Glomerular endothelial cell (primary cell): ENCODE measurements at places on chromosomes 6 and 20. TPM values are rescaled to one million over a fixed set of nuclear protein-coding genes. Genes with fewer than 3 reads are reported as not detected.

Gene TMEM244
- not detected in 2 replicates for total RNA-seq

Gene COL9A3
- total RNA-seq: 1.3 and 1.8 TPM in 2 replicates

Gene SLC22A16
- not detected in 2 replicates for total RNA-seq

Gene ECT2L
- 0.12 TPM in 1 of 2 replicates, not detected in the other for total RNA-seq

Gene CPNE5
- 5.0 and 25.7 TPM in 2 replicates for total RNA-seq

Gene OR11A1
- total RNA-seq: not detected in 2 replicates

Gene SLC17A3
- total RNA-seq: not detected in 2 replicates

Gene NEDD9
- total RNA-seq: 87.6 and 149 TPM in 2 replicates

DNA sequence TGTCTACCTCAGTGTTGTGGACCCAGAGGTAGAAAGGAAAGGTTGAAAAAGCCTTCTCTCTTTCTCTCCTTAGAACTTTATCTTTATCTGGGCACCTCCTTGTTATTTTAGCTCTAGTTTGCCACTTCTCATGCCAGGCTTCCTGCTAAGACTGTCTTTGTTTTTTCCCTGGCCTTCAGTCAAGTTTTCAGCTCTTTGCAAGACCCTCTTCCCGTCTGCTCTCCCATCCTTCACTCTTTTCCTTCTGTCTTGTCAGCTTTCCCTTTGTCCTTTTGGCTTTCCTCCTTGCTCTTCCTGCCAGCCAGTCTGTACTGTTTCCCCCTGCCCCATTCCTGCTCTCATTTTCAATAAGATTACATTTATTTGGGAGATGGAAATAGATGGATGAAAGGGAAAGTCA, 86.8 kb upstream of the CCN6 start:
- no peak for DNase-seq

DNA sequence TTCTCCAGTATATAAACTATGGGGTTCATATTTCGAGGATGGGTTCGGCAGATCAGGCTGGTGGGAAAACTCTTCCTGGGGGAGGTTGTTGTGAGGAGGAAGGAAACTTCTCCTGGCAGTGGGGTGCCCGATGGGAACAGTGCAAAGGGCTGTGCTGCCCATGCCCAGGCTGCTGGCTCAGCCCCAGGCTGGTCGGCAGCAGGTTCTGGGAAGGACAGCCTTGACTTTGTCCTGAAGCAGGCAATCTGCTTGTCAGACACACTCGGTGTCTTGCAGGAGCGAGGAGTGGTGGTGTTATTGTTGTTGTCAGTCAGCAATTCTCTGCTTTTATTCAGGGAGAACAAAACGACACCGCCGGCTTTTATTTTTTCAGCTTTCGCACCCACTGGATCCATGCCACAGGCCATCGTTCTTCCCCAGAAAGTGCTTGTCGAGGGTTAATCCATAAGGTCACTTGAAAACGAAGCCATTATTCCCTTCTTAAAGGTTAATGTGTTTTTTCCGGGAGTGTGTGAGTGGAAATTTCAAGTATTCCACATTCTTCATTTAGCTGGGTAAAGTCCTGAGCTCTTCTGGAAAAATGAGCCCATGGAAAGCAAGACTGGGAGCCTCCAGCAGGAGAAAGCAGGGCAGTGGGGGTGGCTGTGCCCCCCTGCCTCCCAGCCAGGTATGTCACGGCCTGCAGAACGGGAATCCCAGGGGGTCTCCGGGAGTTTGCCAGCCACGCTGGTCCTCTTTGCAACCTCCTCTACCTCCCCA, 57.0 kb upstream of the STX16 start:
- DNase-seq: no peak

GRCh38 chr20:20568604-20569205, 143.7 kb downstream of the RALGAPA2 start:
- DNase-seq: no peak

- no peak for DNase-seq
Measured at GRCh38 chr6:3721810-3722621, 29.5 kb downstream of the PXDC1 start.

DNA sequence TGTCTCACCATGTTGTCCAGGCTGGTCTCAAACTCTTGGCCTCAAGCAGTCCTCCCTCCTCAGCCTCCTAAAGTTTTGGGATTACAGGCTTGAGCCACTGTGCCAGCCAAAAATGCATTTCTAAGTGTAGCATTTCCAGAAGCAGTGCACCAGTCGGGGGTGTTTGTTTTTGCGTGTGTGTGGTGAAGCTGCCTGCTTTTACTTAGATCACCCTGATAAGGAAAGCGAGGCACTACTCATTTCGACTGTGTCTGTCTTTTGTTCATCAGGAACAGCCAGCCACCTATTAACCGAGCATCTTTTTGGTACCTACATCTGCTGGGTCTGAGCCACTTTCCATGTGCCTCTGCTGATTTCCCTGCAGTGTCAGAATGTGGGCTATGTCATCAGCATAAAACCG, 18.7 kb downstream of the SIRT5 start:
- no peak for DNase-seq

GRCh38 chr6:158324136-158324535, 11.9 kb downstream of the TULP4 start:
- no peak for DNase-seq

DNA sequence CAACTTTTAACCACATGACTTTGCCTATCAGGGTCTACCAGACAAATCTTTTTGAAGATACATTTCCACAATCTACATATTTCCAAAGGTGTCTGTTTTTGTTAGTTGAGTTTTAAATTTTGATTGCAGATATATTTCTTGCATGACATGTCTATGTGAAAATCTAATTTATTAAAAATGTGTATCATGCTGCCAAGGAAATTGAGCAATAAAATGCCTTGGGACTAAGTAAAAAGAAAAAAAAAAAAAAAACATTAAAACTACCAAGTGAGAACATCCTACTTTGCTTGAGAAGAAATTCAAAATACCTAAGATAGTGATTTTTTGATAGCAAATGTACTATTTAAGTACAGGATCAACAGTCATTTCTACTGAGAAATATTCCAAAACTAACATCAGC, 17.7 kb downstream of the SLC17A5 start:
- DNase-seq: no peak

- DNase-seq: no peak
Measured at GRCh38 chr20:10321138-10321717, 102.6 kb downstream of the SNAP25 start.

DNA sequence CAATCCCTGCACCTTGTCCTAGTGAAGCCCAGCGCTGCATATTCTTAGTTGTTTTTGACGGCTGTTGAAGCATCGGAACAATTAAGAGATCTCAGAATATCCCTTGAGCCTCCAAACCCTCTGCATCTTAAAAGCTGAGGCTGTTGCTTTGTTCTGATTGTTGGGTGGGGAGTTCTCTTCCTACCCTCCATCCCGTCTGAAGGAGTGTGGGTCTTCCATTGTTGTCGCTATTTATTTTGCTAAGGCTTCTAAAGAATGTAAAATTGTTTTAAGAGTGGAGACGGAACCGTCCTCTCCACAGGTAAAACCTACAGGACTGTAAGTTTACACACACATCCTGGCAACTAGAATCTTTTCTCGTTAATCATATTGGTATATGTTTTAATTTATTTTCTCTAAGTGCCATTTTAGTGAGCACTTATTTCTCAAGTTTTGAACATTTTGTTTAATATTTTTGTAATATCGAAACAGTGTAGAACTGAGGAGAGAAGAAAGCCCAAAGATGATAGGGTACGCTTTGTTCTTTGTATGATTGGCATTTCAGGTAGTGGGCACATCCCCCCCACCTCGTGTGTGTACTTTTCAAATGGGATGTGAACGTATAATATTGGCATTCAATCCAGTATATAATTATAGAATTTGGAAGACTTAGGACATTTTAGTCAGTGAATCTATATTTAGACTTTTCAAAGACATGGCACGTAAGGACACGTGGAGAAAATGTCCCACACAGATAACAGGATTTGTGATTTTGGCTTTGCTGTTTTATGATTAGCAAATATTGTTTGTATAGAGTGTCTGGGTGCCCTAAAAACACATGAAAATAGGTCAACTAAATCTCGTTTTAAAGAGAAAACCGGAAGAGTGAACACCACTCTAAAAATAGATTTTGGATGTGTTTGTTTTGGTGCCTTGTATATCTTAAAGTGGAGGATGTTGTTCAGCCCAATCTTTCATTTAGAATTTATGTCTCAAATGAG, 1.3 kb downstream of the RNF146 start:
- DNase-seq: no peak

DNA sequence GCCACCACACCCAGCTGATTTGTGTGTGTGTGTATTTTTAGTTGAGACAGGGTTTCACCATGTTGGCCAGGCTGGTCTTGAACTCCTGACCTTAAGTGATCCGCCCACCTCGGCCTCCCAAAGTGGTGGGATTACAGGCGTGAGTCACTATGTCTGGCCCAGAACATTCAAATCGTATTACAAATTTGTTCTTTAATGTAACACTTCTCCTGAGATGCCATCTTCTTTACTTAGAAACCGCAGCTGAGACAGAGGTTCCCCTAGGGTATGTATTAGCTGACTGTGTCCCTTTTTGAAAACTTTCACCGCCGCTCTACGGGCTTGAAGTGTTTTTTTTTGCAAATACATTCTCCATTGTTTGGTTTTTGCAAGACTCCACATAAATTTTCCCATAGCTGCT, 62.6 kb downstream of the TOX2 start:
- DNase-seq: no peak

- DNase-seq: no peak
Measured at GRCh38 chr6:88785478-88785877, 177.9 kb downstream of the RNGTT start.

GRCh38 chr6:154732538-154733182, 556 bp upstream of the SCAF8 start:
- peak; percentile 31 for DNase-seq

GRCh38 chr6:153947808-153948447, 91.1 kb upstream of the OPRM1 start:
- DNase-seq: no peak
